ENCODE measurements at places on chromosomes 1 and 21.

DNA sequence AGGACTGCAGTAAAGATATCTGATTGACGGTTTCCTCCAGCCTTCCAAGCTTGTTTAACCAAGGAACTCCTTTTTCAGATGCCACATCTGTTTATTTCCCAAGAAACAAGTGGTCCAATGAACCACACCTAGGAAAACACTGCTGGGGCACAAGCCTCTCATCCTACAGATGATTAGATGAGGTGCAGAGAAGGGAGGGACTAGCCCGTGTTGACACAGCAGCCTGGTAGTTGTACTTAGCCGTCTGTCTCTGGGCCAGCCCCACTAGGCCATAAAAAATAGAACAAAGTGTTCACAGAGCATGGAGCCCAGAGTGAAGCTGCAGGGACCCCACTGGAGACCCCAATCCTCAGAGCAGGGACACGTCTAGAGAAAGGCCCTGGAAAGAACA lies 32.1 kb downstream of the LRP8 start:
- DNase-seq: peak; percentile 23

DNA sequence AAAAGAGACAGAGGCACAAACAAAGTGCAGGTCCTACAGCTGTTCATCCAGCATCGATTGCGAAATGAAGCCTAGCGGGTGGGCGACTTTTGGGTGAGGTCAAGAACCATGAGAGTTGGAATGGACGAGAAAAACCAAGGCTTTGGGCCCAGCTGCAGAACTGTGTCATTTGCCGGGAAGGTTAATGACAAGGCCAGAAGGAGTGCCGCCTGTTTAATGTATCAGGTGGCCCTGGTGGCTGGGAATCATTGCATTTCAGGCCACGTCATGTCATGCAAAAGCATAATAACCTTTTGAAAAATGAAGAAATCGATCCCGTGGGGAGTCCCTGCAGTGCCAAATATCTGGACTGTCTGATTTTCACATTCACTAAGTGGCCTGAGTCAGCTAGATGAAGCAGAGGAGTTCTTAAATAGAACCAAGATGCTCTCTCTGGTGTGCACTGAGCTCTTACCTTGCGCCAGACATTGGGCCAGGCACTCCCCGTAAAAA lies 8.1 kb upstream of the RCC2 start:
- no peak for DNase-seq

DNA sequence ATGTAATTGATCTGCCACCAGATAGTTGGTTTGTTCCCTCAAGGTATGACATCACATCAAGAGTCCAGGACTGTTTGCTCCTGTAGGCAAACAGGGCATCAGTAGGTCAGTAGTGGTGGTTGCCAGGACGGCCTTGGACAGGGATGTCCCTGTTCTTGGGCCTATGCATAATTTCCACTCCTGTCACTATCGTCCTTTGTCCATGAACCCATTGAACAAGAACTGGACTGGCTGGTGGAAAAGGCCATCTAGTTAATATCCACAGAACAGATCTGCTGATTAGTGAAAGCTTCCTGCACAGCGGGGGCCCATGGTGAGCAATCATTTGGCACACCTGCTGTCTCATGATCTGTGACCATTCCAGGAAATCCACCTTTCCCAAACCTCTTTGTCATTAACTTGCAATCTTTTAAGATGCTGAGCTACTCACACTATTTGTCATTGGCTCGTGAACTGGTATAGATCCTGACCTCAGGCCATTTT lies 12.4 kb upstream of the BSDC1 start:
- DNase-seq: no peak

GRCh38 chr1:43011020-43011419 lies 52.4 kb upstream of the SLC2A1 start:
- no peak for DNase-seq

DNA sequence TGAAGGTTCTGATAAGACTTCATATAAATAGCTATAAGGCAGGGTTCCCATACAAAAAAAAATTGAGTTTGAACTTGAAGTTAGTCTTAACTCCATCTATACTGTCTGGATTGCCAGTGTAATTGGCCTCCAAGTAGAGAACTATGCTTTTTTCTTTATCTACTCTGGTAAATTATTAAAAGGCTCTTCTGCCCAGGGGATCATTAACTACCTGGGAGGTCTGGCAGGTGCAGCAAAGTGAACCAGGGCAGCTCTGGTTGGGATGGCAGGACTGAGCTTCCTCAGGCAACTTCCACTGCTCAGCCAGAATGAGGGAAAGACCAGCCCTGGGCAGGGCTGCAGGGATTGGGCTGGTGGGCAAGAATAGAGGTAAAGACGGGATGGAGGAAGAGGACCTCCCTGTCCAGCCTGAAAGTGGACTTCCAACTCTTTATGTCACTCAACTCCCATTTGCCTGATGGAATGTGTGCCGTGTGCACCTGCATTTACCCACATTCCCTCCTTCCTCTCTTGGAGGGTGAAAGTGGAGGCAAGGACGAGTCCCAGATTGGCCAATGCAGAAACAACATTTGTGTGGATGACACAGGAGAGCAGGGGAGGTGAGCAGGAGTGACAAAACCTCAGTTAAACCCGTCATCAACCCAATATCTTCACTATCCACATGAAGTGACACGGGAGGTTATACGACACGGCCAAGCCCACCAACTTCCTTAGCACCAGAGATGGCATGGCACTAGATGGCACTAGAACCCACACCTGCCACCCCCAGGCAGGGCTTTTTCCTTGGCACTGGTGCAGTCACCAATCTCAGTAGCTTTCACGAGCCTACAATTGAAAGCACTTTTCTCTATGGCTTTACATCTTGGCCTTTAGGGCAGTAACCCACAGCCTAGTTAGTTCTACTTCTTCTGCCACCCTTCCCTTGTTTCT lies 25.2 kb downstream of the CCN1 start:
- no peak for DNase-seq

DNA sequence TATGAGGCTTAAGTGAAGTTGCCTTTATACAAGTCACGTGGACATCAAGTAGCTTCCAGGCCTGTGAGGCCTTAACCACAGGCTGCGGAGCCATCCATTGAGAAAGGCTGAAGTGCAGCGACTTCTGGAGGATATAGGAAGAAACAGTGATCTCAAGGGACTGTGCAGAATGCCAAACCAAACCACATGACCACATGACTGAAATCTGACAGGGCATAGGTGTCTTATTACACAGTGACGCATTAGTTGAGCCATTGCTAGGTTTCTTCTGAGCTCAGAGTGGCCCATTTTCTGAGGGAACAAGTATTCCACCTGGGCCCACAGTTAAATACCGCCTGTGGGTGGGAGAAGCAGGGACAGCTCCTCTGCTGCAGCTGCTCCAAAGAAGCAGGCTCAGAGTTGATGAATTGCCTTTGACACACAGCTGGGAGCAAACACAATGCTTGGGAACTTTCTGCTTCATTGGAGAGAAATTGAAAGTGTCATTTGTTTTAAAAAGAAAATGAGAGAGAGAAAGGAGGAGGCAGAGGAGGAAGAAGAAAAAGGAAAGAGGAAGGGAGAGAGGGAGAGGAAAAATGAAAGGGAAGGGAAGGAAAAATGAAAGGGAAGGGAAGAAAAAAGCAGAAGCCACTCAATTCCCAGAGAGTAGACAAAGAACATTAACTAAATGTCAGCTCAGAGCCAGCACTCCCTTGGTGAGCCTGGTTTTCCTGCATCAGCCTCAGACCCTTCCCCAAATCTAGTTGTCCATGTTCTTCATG lies 94.4 kb downstream of the COLGALT2 start:
- no peak for DNase-seq

DNA sequence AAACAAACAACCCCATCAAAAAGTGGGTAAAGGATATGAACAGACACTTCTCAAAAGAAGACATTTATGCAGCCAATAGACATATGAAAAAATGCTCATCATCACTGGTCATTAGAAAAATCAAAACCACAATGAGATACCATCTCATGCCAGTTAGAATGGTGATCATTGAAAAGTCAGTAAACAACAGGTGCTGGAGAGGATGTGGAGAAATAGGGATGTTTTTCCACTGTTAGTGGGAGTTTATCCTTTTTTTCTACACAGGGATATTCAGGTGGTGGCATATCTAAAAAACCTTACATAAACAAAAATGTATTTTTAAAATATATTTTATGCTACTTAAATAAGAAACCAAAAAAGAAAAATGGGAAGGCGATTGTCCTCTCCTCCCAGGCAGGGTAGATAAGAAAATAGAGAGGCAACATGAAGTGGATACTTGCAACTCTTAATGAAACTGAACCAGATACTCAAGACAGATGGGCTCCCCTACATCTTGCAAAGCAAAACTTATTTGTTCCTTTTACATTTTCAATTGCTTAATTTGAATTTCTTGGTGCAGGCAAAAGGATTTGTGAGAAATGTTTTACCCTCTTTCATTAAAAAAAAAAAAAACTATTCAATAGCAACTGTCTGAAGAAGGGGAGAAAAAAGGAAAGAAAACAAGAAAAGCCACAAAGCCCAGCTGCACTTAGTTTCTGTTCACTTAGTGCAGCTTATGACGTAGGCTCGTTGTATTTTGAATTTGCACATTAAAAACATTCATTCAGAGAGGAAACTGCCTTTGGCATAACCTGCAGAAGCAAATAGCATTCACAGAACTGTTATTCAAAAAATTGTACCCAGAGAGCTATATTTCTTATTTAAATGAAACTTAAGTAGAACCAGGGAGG lies 36.9 kb upstream of the RGS1 start:
- DNase-seq: peak; percentile 1

DNA sequence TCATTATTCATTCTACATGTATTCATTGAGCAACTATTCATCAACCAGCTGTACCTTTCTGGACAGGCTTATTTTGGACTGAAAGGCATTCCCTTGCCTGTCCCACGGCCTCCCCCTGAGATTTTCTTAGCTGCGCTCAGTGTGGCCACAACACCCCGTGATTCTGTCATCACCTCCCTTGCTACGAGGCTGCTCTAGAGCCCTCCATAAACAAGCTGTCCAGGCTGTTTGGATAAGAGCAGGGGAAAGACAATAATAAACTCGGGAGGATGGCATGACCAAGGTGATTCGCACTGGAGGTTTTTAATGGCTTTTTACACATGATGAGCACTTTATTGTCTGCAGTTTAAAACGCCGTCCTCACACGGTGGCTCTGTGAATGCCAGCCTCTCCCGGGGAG lies 139.7 kb downstream of the ROR1 start:
- DNase-seq: no peak

DNA sequence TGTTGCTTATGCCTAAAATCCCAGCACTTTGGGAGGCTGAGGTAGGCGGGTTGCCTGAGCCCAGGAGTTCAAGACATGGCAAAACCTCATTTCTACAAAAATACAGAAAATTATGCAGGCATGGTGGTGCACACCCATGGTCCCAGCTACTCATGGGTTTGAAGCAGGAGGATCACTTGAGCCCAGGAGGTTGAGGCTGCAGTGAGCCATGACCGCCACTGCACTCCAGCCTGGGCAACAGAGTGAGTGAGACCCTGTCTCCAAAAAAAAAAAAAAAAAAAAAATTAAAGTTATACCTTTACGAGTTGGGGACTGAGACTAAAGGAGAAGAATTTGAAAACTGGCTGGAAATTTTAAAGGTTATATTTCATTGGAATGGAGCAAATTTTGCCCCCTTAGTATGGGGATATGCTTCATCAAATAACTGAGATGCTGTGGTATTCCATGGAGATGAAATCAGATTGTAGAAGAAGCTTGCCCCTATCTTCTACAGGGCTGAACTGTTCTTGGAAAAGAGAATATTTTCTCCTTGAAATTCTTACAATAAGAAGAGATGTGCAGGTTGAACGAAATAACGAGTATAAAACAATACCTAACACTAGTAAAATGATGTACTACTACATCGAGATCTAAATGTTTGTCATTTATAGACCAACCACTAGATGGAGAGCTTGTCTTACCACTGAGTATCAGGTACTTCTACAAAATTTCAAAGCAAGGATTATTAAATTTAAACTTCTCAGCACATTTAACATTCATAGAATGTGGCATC lies 34.9 kb upstream of the SCYL3 start:
- peak; percentile 39 for DNase-seq

DNA sequence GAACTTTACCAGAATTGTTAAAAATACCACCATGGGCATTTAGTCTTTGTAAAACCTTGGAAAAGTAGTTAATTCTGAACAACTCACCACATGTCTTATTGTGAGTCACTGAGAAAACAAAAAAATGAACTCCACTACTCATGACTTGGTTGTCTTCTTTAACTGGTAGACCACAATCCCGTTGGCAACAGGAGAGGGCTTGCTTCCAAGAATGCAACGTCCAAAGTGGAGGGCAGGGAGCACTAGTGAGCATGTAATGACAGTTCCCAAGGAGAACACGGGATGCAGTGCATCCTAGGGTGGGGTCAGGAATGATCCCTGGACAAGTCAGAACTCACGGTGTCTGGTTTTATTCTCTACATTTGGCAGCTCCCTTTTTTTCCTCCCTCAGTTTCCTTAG lies 15.2 kb upstream of the HMCN1 start:
- no peak for DNase-seq

DNA sequence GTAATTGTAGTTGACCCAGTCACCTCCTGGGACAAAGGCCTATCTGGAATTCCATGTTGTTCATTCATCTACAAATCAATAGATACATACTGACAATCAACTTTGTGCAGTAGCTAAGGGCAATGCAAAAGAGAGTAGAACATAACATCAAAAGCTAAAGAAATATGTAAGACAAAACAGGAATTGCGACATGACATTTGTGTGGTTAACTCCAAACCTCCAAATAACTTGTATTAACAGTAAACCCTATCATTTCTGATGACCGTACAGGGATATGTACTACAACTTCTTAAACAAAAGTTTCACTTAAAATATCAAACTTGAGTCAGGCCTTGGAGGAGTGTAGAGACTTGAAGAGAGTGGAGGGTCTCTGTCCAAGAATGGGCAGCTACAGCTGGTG lies 317.6 kb downstream of the SPATA17 start:
- DNase-seq: no peak

GRCh38 chr21:42850866-42851391 lies 28.4 kb downstream of the WDR4 start:
- no peak for DNase-seq

DNA sequence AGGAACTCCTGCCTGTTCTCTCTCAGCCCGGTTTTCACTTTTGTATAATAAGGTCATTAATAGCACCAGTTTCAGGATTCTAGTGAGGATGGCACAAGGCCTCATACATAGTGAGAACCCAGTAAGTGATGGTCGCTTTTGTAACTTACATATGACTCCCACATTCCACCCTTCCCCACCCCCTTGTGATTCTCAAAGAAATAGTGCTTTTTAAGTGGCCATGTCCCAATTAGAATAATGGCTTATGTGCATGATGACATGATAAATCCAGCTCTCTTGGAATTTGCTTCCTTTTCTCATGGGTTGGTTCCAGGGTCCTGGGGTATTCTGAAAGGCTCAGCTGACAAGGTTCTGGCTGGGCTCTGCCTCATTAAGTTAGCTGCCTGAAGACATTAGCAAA lies 189.9 kb downstream of the URB2 start:
- DNase-seq: no peak

DNA sequence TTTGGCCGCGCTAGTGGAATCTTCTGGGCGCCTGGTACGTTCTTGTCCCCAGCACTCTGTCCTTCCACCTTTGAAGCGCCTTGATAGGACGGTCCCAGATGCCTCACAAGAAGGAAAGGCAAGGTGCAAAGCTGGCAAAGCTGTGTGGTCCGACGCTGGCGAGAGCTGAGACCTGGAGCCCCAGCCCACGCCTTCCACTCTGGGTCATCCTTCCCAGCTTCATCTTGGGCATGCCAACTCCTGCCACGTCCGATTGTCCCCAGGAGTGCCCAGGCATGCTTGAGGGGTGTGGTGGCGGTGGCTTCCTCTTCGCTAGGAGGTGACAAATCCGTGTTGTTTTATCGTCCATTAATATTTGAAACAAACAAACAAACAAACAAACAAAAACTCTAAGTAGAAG lies 123.9 kb upstream of the DPYD start:
- no peak for DNase-seq

All from DMS153 (cell line).